HTR-8/SVneo (cell line): ENCODE measurements at places on chromosomes 11 and 22.

- DNase-seq = no peak
Measured at GRCh38 chr11:59866397-59866796, at the start of gene TCN1. Gene TCN1, minus strand, starts transcription at chr11:59866487. Its CDS starts 17 bp downstream, at chr11:59866470.

- no peak for DNase-seq
Measured at GRCh38 chr22:24217384-24217783, 27.5 kb downstream of the GGT5 start.

- no peak for DNase-seq
Measured at GRCh38 chr11:88886796-88887195, 179.0 kb downstream of the GRM5 start.

DNA sequence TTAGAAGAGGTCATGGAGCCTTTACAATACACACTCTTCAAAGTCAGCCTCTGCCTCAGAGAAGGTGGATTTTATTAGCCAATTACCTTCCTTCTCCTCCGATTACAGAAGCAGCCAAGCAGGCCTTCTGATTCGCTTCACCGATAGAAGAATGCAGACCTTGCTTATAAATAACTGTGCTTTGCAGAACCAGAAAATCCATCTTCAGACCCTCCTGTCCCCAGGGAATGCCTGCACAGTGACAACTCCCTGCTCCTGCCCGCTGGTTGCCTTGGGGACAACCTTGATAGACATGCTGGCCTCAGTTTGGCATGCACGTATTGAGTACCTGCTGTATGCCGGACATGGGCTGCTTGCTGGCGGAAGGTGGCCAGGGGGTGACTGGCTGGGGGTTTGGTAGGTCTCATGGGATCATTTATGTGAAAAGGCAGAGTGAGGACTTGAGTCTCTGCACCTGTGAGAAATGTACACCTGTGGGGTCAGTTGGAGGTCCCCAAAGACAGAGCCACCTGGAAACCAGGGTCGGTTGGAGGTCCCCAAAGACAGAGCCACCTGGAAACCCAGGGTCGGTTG is 1238.7 kb downstream of the BRD1 start:
- no peak for DNase-seq

- no peak for DNase-seq
Measured at GRCh38 chr11:61833471-61833870, 5.4 kb downstream of the FADS2 start.
